ENCODE measurements at places on chromosomes 3 and 15.

DNA sequence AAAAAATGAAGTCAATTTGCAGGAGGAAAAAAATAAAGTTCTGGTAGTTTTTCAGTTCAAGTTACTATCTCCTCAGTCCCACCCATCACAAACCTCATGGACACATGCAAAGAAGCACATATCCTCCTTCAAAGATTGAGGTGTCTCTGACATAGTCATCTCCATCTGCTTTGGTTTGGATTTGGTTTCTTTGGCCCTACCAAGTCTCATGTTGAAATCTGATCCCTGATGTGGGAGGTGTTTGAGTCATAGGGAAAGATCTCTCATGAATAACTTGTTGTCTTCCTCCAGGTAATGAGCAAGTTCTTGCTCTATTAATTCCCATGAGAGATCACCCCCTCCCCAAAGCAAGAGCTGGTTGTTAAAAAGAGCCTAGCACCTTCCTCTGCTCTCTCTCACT, 446.8 kb downstream of the IGSF11 start:
- DNase-seq, result no peak

- DNase-seq, result no peak
Measured at GRCh38 chr15:41795996-41796856, 21.9 kb downstream of the MAPKBP1 start.

GRCh38 chr15:77507143-77507897, 86.6 kb downstream of the HMG20A start:
- no peak for DNase-seq

DNA sequence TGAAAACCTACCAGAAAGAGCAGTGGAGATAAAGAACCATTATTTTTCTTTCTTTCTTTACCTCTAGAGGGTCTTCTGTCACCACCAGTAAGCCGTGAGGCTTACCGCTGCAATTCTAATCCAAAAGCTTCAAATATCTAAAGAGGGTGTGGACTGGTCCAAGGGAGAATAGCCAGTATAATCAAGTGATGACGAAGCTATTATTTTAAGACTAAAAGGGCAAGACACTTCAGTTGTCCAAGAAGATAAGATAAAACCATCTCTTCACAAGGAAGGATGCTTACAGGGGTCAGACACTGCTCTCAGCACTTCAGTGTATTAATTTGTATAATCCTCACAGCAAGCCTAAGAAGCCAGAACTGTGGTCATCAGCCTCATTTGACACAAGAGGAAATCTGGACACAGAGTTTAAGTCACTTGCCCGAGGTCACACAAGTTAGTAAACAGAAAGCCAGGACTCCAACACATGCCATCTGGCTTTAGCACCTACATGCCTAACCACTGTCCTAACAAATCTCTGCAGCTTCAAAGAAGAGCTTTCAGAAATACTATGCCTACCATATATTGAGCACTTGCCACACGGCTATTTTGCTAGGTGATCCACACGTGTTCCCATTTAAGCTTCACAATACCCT, 14.6 kb downstream of the HDC start:
- no peak for DNase-seq

DNA sequence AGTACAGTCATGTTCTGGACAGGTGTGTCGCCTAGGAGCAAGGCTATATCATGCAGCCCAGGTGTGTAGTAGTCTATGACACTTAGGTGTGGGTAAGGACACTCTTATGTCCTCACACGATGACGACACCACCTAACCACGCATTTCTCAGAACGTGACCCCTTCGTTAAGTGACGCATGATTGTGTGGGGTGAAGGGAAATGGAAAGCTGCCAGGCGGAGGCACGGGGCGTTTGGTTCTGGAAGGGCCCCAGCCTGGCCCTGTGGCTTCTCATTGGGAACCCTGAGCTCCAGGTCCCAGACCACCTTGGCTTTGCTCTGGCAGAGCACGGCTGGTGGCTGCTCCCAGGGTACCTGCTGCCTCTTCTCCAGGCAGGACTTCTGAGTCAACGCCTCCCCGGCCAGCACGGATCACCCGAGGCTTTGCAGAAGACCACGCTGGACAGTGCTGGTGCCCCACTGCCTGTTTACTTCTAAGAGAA, 39.3 kb downstream of the FBLN2 start:
- DNase-seq, result no peak

- no peak for DNase-seq
Measured at GRCh38 chr15:63041974-63042876, at the start of gene TPM1. Gene TPM1 (plus strand): TSS chr15:63042747. CDS start chr15:63042830, 83 bp downstream.

DNA sequence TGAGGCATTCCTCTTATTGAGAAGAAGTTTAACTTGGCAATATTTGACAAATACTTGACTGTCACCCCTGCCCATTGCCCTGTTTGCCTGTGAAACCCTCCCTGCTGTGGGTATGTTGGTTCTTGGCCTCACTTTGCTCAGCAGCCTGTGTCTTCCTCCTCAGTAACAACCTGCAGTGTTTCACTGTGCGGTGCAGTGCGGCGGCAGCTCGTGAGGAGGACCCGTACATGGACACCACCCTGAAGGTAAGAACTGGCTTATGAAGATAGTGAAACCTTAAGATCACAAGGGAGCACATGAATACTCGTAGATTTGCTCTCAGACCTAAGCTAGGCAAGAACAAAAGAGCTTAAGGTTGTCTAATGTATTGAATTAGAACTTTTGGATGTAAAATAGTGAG, 21.0 kb downstream of the HPS3 start:
- DNase-seq, result no peak
